Natural killer cell (primary cell): ENCODE measurements at places on chromosomes 16 and 17. TPM values are rescaled to one million over a fixed set of nuclear protein-coding genes. Genes with fewer than 3 reads are reported as not detected.

The KCNG4 gene
- not detected for total RNA-seq

DNA sequence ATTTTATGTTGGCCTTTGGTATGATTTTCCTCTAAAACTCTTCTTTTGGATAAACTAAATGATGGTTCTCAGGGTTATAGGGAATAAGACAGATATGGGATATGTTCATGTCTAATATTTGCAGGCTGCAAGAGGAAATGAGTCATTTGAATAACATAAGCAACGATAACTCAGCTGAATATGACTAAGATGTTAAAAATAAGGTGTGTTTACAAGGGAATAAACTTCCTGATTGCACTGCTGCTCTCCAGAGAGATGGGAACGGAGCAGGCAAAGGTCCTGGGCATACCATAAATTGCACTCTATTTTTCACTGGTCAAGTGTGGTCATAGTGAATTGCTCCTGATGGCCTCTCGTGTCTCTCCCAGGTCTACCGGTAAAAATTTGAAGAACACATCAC is 666.2 kb downstream of the TOX3 start:
- H3K4me3 ChIP-seq: no peak overlapping the region
- DNase-seq: no peak
- no peaks in the 10 kb centered on the region for H3K36me3 ChIP-seq
- no peak overlapping the region for H3K27ac ChIP-seq
- H3K4me1 ChIP-seq: no peaks in the 10 kb centered on the region

The MT3 gene
- not detected for total RNA-seq

The PRKCB gene
- 222 TPM for total RNA-seq

GRCh38 chr17:5179003-5179402 is 12.7 kb downstream of the ZNF594 start:
- H3K4me3 ChIP-seq: no peak overlapping the region
- no peak for DNase-seq
- no peaks in the 10 kb centered on the region for H3K36me3 ChIP-seq
- H3K27me3 ChIP-seq: no peaks in the 10 kb centered on the region

GRCh38 chr16:84552135-84552534 is 47.7 kb upstream of the MEAK7 start:
- H3K4me3 ChIP-seq: no peak overlapping the region
- no peaks in the 10 kb centered on the region for H3K27me3 ChIP-seq
- peak; percentile 23 for DNase-seq

DNA sequence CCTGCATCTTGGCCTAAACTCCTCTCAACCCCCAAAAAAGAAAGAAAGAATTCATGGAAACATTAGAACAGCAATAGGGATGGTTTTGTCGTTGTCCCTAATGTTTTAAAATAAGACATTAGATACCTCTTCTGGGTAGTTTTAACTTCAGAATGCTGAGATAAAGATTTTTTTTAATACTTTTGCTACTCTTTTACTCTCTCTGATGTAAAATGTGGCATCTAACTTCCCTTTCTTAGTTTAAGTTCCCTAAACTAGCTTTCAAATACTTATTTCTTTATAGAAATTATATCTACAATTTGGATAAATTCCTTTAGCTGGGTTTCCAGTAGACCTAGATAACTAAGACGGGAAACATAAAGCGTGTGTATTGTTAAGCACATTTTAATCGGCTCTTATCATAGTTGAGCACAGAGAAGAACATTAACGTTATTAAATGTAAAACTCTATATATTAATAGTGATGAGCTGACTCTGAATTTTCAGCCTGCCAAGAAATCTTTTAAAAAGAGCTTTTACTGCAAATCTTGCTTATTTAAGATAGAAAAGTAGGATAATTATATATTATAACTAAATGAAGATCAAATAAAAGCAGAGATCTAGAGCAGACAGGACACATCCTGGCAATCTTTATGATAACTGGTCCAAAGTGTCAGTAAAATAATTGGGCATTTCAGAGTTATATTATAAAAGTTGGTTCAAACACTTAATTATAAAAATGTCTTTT is 183.2 kb downstream of the CYB561 start:
- no peak overlapping the region for H3K27ac ChIP-seq
- no peak overlapping the region for H3K4me3 ChIP-seq
- H3K4me1 ChIP-seq: no peaks in the 10 kb centered on the region
- H3K27me3 ChIP-seq: no peaks in the 10 kb centered on the region
- no peak for DNase-seq

DNA sequence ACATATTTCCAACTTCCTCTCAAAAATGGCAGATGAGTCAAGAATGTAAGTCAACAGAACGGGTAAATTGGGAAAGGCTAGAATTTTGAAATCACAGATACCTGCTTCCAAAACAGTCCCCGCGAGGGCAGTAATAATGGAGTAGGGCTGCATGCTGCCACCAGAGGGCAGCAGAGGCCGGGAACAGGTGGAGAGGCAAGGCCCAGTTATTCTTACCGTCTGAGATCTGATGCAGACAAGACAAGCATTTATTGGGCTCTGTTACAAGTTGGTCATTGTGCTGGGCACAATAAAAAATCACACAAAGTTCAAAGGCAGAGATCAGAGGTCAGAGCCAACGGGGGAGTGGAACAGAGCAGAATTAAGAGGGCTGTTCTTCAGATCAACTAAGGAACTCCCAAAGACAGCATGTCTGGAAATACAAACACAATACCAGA is 8.8 kb upstream of the MLKL start:
- H3K36me3 ChIP-seq: no peaks in the 10 kb centered on the region
- H3K27me3 ChIP-seq: no peaks in the 10 kb centered on the region
- peak; percentile 92 for DNase-seq
- no peak overlapping the region for H3K27ac ChIP-seq

DNA sequence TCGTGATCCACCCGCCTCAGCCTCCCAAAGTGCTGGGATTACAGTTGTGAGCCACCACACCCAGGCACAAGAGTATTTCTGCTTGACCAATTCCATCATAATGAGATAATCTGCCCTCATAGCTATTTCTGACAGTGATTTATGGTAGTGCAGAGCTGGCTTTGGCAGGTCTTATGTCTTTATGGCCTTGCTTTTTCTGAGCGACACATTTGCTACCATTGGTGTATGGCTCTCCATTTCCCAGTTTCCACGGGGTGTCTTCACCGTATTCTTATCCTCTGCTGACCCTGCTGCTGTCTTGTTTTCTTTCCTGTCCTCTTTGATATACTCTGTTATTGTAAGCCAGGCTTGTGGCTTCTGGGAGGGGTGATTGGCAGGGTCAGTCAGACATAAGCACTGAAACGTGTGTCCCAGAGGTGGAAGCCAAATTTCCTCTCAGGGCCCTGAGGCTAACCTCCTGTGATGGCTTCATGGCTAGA is 161.1 kb upstream of the TBX2 start:
- no peak overlapping the region for H3K4me3 ChIP-seq
- no peak for DNase-seq
- no peaks in the 10 kb centered on the region for H3K4me1 ChIP-seq
- no peak overlapping the region for H3K27ac ChIP-seq

DNA sequence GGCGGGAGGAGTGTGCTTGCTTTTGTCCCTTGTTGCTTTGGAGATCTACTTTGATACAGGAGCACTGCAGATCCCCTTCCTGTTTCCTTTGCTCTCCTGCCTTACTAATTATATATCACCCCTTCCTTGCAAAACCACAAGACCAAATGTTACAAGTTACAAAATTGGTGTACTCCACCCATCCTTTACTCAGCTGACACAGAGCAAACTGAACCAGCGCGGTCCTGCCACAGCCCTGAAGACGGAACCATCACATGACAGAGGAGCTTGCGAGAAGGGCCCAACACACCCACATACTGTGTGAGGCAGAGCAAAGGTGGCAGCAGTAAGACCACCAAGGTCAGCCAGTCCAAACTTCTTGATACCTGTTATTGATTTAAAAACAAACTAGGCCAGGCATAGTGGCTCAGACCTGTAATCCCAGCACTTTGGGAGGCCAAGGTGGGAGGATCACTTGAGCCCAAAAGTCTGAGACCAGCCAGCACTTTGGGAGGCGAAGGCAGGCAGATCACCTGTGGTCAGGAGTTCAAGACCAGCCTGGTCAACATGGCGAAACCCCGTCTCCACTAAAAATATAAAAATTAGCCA is 33.2 kb downstream of the CYTH1 start:
- peak; percentile 92 for DNase-seq
- no peaks in the 10 kb centered on the region for H3K27me3 ChIP-seq
- H3K27ac ChIP-seq: peak overlapping the region; percentile 93
- H3K36me3 ChIP-seq: peaks cover under 1% of the 10 kb centered on the region
- peaks cover 86% of the 10 kb centered on the region for H3K4me1 ChIP-seq

DNA sequence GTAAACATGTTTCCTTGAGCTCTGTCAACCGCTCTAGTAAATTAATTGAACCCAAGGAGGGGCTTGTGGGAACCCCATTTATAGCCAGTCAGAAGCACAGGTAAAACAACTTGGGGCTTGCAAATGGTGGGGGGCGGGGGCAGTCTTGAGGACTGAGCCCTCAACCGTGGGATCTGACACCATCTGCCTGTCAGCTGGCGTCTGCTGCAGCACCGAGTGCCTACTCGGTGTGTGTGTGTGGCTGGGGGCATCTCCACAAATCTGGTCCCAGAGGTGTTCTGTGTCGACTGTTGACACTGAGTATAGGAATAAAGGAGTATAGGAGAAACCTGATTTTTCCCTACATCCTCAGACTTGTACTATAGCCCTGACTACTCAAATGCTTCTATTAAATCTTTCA is 20.6 kb downstream of the CREBBP start:
- no peak overlapping the region for H3K4me3 ChIP-seq
- no peaks in the 10 kb centered on the region for H3K36me3 ChIP-seq
- no peak overlapping the region for H3K27ac ChIP-seq
- no peak for DNase-seq
- H3K27me3 ChIP-seq: no peaks in the 10 kb centered on the region

DNA sequence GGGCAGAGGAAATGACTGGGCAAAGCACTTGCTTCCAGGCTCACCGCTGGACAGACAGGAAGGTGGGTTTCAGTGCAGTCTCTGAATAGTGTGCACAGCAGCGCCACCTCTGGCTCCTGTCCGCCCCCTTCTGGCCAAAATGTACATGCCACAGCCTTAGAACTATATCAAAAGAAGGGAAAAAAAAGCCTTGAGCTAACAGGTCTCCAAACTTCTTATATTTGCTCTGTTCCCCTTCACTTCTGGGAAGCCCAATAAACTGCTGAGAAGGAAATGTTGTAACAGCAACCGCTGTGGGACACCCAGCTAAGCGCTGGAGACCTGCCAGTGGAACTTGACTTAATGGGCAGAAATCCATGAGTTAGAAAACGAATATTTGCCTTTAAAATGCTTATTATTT is 17.5 kb downstream of the COG7 start:
- peaks cover 25% of the 10 kb centered on the region for H3K36me3 ChIP-seq
- no peak overlapping the region for H3K27ac ChIP-seq
- DNase-seq: peak; percentile 79
- H3K4me1 ChIP-seq: no peaks in the 10 kb centered on the region
- H3K4me3 ChIP-seq: no peak overlapping the region
